ENCODE measurements at places on chromosomes 11 and 22.

- DNase-seq = peak; percentile 40
Observed at GRCh38 chr11:67344264-67344663, 9.1 kb downstream of the POLD4 start.

DNA sequence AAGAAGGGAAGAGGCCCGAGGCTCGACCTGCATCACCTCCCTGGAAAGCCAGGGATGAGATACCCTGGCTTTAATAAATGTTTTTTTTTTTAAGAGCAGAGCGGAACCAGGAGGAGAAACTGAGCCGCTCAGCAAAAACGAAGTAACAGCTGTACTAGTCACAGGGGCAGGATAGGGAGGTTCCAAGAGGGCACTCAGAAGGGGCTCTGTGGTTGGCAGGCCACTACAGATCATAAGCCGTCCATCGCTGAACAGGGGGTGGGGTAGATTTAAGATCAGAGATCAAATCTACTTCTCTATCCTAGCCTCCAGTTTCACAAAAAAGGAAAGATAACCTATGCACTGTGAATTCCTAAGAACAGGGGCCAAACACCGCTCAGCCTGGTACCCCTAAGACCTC, 625 bp downstream of the EIF3D start:
- no peak for DNase-seq

GRCh38 chr11:11253497-11253896, 99.6 kb downstream of the CSNK2A3 start:
- no peak for DNase-seq

GRCh38 chr11:27285761-27286160, 77.3 kb downstream of the CCDC34 start:
- DNase-seq = no peak

GRCh38 chr11:121109471-121109870, 8.4 kb downstream of the TECTA start:
- DNase-seq = no peak

All from CD4-positive, alpha-beta T cell treated with Interleukin-6 at 100 ng/mL for 8 hours (primary cell).